ENCODE measurements at places on chromosomes 16 and 17.

DNA sequence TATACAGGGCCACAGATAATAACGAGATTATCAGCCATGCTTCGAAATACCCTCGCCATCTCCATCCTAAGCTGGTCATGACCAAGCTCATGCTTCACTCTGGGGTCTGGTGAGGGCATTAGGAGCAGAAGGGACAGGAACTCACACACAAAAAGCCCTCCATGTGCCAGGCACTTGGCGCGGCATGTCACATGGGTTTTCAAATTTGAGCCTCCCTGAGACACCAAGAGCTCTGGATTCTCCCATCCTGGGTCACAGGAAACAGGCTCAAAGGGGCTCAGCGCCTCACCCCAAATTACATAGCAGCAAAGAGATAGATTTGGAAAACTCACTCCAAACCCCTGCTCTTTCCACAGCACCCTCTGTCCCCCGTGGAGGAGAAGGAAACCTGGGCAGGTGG lies 239.5 kb downstream of the GSG1L start:
- DNase-seq, result no peak

DNA sequence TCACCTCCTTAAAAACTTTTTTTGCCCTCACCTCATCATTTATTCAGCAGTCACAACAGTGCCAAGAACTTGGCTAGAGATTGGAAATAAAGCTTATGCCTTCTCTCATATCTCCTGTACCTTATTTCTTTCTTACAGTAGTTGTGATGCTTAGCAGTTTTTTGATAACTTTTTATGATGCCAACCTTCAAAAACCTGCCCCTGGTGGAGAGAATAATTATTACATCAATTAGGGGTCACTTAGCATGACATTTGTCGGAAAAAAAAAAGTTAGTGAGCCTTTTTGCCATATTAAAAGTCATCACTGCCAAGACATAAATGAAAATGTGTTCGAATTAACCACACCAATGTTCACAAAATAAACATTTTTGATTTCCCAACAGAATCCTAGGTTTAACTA lies 296.6 kb downstream of the WWOX start:
- no peak for DNase-seq

- DNase-seq, result no peak
These were observed 7.1 kb downstream of the TEKT3 start for GRCh38 chr17:15334266-15334665.

- DNase-seq, result no peak
These were observed 23.8 kb downstream of the TEX14 start for GRCh38 chr17:58667934-58668597.

DNA sequence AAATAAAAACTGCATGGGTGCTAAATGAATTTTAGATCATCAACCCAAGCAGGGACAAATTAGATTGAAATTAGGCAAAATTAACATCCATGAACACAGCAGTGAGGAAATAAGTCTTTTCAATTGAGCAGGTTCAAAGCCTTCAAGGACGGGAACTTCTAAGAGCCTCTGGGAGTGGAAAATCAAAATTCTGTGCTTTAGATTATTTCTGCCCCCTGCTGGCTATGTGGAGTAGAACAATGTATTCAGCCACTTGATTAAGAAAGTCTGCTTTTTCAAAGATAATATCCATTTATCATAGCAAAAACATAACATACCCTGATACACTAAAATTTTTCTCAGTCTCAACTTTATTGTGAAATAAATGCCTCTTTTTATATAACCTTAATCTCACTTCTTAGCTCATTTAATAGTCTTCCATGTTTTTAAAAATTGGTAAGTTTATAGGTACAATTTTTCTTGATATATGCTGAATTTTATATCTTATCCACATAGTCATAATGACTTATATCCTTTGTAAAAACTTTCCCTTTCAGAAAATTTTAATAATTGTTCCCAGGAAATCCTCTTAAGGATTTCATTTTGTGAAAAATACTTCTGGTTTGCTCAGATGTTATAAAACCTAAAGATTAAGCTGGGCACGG lies 28.1 kb upstream of the NOL11 start:
- DNase-seq, result no peak

Measured in H9 (cell line).